Foreskin fibroblast (primary cell): ENCODE measurements at places on chromosomes 1 and 21.
A peak's percentile ranks its signal among the peaks of the same experiment; 100 is the strongest.

DNA sequence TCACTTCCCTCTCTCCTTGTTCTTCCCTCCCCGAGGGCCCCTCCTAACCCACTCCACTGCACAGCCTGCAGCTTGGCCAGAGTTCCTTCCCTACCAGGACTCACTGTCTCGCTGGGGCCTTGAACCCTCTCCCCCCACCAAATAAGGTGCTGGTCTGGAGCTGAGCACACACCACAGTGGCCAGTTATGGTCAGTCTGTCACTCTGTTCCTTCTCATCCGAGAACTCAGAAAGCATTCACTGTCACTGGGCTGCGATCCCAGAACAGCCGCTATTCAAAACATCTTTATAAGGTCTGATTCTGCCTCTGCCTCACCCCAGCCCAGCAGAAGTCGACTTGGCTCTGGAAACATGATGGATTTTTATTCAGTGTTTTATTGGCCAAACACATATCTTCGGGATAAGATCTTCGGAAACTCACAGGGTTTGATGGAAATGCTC lies 19.8 kb upstream of the LBR start:
- peak; percentile 67 for DNase-seq

- DNase-seq = no peak
Observed at GRCh38 chr1:225446981-225447615, 19.3 kb upstream of the LBR start.

DNA sequence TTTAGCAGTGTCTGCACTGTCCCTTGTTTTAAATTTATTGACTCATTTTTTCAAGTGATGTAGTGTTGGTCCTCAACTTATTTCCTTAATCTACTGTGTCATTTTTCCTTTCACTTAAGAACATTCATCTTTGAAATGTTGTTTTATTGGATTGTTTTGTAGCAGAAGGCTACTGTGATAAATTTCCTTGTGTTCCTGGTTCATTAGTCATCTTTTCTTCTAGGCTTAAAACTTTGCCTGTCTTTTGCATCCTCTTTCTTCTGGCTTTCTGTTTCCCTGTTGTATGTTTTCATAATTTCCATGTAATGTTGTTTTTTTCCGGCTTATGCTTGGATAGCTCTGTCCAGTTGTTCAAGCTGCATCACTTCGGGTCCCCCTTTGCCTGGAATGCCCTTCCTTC lies 61.9 kb downstream of the UBE2T start:
- peak; percentile 43 for DNase-seq

GRCh38 chr1:116153692-116154031 lies 42.5 kb downstream of the MAB21L3 start:
- no peak for DNase-seq

GRCh38 chr21:39531064-39531463 lies 79.3 kb downstream of the SH3BGR start:
- no peak for DNase-seq

GRCh38 chr1:113747376-113747775 lies 11.9 kb downstream of the PHTF1 start:
- peak; percentile 55 for DNase-seq

- DNase-seq = no peak
Observed at GRCh38 chr1:107993920-107994319, 28.9 kb upstream of the VAV3 start.

GRCh38 chr1:115299266-115299665 lies 38.8 kb downstream of the NGF start:
- no peak for DNase-seq

DNA sequence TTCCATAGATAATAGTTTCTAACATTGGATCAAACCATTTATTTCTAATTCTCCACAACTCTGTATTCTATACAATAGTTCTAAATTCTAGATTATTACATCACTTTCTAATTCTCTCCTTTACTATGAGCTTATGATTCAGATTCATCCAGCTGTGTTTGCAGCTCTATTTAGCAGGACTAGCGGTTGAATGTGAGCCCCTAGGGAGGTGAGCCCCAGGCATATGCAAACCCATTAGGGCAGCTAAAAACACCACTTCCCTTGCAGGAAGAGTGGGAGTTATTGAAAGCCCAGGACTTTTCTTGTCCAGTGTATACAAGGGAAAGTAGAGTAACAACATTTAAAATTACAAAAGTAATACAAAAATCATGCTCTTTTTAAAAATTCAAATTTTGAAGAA lies 56.9 kb downstream of the KRTAP19-8 start:
- DNase-seq = no peak

DNA sequence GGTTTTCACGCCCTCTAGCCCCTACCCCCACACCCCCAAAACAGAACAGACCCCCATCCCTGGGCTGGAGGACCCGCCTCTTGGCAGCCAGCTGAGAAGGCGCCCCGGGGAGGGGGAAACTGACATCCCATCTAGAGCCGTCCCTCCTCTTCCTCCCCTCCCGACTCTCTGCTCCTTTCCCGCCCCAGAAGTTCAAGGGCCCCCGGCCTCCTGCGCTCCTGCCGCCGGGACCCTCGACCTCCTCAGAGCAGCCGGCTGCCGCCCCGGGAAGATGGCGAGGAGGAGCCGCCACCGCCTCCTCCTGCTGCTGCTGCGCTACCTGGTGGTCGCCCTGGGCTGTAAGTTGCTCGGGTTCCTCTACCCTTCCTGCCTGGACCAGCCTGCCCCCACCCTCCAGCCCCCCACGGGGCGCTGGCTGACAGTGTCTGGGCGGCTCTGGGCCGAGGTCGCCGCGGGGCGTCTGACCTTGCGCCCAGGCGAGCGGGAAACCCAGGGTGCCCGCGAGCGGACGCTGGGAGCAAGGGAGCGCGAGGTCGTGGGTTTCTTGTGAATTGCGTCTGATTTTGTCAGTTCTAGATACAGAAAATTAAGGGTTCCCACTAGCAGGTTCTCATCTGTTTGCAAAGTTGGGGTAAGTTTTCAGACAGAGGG lies 618 bp downstream of the JAM2 start:
- DNase-seq = peak; percentile 69

DNA sequence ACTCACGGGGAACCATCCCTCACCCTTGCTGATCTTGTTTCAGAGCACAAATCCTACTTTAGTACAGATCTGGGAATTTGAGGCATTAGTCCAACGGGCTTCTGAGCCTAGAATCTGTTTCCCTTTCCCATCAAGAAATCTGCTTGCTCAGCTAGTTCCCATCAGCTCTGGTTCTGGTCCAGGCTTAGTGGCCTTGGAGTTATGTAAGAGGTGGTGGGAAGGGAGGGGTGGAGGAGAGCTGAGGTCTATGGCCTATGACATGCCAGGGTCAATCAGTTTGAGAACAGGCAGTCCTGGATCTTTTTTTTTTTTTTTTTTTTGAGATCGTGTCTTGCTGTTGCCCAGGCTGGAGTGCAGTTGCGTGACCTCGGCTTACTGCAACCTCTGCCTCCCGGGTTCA lies 4.1 kb downstream of the GSTM1 start:
- DNase-seq = no peak

DNA sequence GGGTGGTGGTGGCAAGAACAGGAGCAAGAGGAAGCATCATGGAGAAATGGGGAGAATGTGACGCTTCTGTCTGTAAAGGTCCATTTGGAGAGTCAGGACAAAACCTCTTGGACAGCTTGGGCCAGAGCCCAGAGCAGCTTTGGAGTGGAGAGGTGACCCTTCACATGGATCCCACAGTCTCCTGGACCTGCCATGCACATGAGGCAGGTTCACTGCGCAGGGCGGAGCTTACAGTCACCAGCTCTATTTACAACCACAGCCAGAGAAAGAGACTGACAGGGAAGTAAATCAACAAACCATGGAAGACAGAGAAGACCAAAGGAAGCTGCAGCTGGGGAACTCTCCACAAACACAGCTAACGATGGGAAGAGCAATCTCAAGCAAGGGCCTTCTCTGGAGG lies 828 bp upstream of the RGS8 start:
- DNase-seq = no peak

- no peak for DNase-seq
Observed at GRCh38 chr1:237042526-237042891, 525 bp downstream of the RYR2 start.

DNA sequence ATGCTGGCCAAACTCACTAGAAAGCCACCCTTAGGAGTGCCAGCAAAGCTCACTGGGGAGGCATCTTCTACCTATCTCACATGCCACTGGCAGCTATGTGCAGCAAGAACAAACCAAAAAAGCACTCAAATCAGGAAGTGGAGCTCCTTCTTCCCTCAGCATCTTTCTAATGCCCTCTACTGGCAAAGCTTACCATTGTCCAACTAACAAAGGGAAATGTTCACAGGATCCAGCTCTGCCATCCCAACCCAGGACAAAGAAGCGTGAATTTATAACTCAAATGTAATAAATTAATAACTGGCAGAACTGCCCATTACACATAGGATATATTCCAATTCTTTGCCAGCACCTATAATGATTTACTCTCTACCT lies 38.9 kb downstream of the LEPR start:
- peak; percentile 57 for DNase-seq

GRCh38 chr1:76639181-76639580 lies 228.1 kb upstream of the ST6GALNAC5 start:
- no peak for DNase-seq

DNA sequence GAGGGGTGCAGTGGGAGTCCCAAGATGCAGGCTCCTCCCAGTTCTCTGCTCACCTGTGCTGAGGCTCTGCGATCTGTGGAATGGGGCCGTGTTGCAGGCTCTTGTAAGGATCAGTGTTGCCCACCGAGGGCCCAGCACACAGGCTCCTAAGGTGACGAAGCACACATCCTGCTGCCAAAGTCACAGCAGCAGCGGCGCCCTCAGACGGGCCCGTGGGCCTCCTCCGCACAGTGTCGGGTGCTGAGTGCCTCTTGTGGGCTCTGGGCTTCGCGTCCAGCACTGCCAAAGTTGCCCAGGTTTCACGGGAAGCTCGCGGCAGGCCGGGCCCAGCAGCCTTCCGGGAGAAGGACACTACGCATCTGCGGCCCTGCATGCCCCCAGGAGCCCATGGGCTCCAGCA lies 72.1 kb upstream of the ABCG1 start:
- DNase-seq = no peak

DNA sequence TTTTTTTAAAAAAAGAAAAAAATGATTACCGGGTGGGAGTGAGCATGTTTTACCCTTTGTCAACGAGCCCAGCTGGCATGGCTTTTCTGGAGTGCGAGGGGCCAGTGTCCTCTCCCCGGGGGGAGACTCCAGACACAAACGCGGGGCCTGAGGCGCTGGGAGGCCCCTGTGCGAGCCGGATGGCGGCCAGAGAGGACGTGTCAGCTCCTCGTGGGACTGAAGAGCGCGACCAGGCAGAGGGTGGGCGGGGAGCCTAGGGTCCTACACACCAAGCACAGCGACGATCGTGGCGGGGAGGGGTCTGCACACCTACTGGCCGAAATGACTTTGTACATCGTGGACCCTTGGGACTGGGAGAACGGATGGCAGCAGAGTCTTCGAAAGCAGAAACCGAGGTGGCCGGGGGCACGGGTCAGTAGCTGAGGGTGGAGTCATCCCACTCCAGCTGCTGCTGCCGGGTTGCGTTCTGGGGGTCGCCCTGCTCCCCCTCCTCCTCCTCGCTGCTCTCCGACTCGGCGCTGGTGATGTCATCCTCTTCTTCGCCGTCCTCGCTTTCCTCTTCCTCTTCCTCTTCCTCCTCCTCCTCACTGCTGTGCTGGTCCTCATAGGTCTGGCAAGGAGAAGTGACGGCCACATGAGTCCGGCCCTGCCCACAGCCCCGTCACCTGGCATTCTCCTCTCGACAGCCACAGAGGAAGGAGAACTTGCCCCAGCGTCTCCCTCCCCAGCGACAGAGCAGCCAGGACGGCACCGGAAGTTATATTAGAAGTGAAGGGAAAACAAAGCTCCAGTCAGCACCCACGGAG lies 78.8 kb downstream of the PIK3CD start:
- DNase-seq = no peak

DNA sequence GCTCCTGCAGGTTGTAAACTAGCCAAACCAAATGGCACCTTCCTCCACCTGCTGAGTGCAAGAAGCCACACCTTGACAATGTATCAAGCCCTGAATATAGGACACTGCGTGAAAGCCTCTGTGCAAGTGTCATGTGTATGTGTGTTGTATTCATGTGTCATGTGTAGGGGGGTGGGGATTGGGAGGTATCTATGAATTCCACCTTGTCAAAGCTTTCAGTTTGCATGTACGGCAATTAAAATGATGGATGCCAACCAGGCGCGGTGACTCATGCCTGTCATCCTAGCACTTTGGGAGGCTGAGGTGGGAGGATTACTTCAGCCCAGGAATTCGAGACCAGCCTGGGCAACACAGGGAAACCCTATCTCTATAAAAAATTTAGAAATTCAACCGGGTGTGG lies 19.8 kb downstream of the CD34 start:
- DNase-seq = no peak

- DNase-seq = no peak
Observed at GRCh38 chr21:41222247-41223068, 54.5 kb downstream of the BACE2 start.

- no peak for DNase-seq
Observed at GRCh38 chr1:35884934-35885333, 1.9 kb downstream of the AGO1 start.

- DNase-seq = no peak
Observed at GRCh38 chr1:121448851-121449250, 264.1 kb downstream of the SRGAP2C start.

DNA sequence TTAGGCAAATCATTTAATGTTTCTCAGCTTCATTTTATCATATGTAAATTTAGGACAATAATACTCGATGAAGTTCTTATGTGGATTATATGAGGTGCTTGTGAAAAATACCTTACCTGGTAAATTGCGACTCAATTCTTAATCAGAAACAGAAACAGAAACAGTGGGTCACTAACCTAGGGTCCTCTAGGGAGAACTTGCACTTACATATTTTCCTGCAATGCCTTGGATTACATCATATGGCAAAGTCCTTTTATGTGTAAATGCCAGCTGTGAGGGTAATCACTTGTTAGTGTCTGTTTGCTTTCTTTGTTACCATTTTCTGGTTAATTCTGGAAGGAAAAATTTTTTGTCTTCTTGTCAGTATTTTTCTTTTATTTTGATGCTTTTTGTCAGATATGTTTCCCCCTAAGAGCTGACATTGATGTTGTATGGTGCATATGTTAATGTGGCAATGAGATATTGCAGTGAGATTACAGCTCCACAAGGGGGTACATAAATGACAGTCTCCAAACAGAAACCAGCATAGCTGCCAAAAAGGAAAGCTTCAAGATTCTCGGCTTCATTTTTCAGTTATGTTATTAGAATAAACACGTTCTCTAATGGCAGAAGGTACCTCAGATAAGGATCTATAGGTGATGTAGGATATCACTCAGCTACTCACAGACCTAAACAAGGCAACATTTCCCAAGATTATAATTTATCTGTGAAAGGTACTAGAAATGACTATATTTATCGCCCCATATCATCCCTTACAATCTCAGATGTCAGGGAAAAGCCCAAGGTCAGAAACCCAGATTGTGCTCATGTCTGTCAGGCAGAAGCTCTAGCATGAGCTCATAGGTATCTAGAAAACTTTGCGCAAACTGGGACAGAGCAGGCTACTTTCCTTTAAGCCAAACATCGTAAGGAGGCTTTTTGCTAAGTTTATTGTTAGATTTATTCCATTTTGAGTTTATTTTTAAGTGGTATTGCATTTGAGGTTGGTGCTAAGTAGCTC lies 119.9 kb downstream of the FASLG start:
- no peak for DNase-seq

GRCh38 chr21:41201385-41201784 lies 33.4 kb downstream of the BACE2 start:
- DNase-seq = no peak

- DNase-seq = peak; percentile 36
Observed at GRCh38 chr1:209583408-209583807, at the start of gene CAMK1G. Gene CAMK1G (plus strand): TSS chr1:209583714. CDS start chr1:209594984, 11,270 bp downstream.
